Activated naive CD8-positive, alpha-beta T cell treated with anti-CD3 and anti-CD28 coated beads, Interleukin-2, amount 50 U/mL, for 16 hours (primary cell): ENCODE measurements at places on chromosomes 7 and 10.

- no peak for DNase-seq
These were observed 3.6 kb downstream of the ADCK2 start for GRCh38 chr7:140676306-140676705.

DNA sequence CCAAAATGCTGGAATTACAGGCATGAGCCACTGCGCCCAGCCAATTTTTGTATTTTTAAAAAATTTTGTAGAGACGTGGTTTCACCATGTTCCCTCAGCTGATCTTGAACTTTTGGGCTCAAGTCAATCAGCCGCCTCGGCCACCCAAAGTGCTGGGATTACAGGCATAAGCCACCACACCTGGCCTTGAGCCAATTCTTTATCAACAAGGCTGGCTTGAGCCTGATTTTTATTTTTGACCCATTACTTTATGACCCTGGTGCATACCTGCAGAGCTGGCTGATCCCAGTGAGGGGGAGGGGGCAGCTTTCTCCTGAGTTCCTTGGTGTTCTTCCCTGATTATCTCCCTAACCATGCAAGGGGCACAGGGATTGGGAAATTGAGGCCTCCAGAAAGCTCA lies 15.8 kb upstream of the CPA1 start:
- DNase-seq, result no peak

GRCh38 chr10:84587789-84588188 lies 259.4 kb downstream of the CCSER2 start:
- DNase-seq, result no peak

GRCh38 chr7:18511351-18512140 lies 16.0 kb downstream of the HDAC9 start:
- no peak for DNase-seq

DNA sequence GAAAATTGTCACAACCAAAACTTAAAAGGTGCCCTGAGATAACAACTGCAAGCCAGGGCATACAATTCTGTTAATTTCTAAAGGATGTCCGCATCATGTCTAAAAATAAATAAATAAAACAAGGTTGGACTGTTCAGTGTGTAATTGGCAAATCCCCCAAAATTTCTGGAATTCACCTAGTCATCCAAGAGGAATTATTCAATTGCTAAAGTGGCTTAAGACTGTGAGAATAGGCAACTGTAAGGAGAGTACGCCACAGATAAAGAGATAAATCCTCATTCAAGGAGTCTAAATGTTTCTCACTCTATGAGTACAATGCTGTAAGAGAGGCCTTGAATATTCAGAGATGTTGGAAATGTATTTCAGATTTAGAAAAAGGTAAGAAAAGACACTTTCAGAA lies 37.2 kb downstream of the PIK3AP1 start:
- no peak for DNase-seq

GRCh38 chr7:38781991-38782390 lies 127.0 kb downstream of the VPS41 start:
- no peak for DNase-seq

DNA sequence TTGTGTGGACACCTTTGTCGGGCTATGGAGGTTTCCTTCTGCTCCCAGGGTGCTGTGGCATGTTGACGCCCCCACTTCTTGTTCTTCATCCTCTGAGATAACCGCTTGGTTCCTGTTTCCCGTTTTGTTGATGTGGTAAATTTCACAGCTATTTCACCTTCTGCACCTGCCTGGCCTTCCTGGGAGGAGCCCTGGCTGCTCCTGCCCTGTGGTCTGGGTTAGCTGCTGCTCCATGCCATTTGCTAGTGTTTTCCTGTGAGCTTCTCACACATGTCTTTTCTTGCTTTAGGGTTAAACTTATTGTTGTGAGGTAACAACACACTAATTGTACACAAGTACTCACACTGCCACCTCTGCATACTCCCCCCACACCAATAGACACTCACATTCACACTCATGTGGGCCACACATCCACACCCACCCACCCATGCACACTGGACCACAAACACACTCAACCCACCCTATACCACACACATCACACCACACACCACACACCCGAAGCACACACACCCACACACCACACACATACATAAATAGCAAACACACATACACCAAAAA lies 46.5 kb upstream of the MSMB start:
- no peak for DNase-seq

GRCh38 chr7:50598460-50599343 lies 33.5 kb upstream of the DDC start:
- DNase-seq, result no peak

DNA sequence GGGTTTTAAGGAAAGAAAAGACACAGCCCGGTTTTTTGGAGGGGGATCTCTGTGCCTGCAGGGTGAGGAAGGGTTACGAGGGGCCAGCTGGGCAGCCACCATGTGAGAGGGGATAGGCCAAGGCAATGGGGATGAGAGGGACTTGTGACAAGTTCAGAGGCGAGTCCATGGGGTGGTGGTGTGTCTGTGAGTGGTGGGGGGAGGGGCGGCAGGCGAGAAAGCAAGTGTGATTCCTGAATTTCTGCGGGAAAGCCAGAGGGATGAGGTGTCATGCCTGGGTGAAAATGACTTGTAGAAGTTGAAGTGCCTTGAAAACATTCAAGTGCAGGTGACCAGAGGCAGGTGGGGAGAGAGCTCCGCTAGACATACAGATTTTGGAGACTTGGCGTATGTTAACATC lies 61.0 kb upstream of the RNF32 start:
- DNase-seq, result no peak

GRCh38 chr7:144513334-144513733 lies 109.8 kb upstream of the NOBOX start:
- no peak for DNase-seq

GRCh38 chr7:33444511-33444910 lies 315.1 kb downstream of the BBS9 start:
- DNase-seq, result no peak

GRCh38 chr7:92276460-92276864 lies 30.7 kb downstream of the ANKIB1 start:
- DNase-seq, result no peak

- DNase-seq, result no peak
These were observed 12.2 kb upstream of the SLC35B4 start for GRCh38 chr7:134328900-134329299.

DNA sequence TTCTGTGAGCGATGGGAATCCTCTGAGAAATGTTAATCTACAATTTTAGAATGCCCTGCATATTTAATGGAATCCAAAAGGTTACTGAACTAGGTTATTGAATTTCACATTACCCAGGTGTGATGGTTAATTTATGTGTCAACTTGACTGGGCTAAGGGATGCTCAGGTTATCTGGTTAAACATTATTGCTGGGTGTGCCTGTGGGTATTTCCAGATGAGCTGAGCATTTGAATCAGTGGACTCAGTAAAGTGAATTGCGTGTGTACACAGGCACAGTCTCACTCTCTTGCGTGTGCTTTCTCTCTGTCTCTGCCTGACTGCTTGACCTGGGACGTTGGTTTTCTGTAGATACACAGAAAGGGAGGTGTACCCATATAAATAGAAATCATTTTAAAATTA lies 21.7 kb downstream of the RNF32 start:
- DNase-seq, result no peak

- no peak for DNase-seq
These were observed 121.6 kb downstream of the CDK6 start for GRCh38 chr7:92714767-92715166.

DNA sequence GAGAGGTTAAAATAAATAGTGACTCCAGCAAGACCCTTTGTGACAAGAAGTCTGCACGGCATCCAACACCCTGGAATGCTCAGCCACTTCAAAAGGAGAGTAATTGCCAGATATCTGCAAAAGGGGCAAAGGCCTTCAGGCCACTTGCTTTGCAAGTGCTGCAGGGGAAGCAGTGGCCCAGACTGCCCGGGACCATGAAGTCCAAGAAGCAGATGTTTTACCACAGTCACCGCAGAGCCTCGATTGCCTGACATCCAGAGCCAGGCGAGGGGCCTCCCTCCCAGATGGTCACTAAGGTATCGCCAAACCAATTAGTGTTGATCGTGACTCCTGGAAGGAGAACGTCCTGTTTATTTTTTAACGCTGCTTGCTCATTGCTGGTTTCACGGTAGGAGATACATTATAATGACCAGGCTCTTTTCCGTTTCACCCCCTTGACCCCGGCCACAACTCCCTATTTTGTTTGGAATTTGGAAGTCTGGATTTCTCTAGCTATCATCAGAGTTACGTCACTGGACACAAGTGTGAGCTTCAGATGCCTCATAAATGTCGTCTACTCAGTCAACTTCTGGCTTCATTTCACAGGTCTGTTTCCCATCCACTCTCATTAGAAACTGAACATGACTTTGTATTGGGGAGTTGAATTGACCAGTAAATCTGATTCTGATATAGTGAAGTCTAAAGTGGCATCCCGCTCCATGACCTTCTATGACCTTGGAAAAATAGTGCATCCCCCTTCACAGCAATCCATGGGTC lies 276.2 kb downstream of the WDR11 start:
- DNase-seq, result no peak

GRCh38 chr7:94970085-94970576 lies 62.7 kb downstream of the PPP1R9A start:
- DNase-seq, result no peak

GRCh38 chr10:113169853-113170460 lies 219.9 kb downstream of the TCF7L2 start:
- no peak for DNase-seq

DNA sequence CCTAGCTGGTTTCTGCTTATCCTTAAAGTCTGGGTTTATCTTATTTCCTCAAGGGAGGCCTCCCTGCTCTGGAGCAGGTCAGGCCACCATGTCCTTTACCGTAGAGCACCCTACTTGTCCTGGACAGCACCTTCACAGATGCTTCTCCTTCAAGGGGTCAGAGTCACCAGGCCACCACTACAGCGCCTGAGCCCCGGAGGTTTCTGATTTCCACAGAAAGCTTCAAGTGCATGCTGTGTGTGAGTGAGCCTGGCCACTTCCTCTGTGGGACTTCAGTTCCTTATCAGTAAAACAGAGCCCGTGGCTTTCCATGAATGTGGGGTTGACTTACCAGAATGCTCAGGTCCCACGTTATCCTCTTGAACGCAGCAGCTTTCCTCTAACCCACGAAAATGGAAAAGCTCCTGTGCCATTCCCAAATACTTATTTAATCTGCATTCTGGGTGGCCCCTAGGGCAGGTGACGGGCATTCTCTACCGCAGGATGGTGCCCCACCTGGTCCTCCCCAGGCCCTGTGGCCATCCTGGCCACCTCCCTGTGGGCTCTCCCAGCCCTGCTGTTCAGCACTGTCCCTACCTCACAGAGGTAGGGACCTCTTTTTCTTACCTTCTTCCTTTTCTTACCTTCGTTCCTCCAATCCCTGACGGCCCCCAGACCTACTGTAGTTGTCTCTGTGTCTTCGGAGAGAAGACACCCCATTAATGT lies 1.4 kb upstream of the DOCK1 start:
- no peak for DNase-seq

DNA sequence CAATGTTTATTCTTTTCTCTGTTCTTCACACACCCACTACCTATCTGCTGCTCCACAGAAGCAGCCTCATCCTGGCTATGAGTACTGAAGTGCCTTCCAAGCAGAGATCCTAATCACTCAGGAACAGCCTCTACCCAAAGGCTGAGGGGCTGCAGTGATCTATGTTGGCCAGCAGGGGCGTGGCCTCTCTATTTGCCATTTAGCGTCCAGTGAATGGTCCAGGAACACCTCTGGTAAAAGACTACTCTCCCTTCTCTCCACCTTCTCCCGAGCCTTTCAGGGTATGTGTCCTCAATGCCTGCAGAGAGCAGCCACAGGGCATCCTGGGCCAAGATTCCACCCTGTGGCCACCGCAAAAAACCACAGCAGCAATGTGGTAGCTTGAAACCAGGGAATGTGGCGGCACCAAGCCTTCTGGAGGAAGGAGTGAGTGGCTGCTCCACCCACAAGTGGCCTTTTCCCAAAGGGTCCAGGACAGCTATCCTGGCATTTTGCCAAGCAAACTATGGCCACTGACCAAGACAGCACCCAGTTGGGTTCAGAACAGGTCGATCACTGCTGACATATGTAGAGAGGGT lies 70.9 kb downstream of the SYPL1 start:
- DNase-seq, result no peak

DNA sequence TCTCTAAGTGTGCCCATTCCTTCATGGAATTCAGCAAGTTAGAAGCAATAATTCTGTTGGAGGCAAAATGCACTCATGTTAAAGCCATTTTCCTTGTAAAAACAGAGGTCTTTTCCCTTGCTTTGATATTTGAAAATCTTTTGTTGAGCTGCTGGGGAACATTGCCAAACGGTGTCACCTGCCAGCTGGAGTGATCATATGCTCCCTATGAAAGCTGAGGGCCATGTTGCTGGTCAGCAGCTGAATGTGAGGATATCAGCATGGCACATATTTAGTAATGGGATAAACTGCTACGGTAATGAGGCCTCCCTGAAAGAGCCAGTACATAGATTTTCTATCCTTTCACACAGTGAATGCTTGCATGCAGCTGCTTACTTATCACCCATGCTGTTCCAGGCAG lies 224.3 kb downstream of the THSD7A start:
- no peak for DNase-seq

DNA sequence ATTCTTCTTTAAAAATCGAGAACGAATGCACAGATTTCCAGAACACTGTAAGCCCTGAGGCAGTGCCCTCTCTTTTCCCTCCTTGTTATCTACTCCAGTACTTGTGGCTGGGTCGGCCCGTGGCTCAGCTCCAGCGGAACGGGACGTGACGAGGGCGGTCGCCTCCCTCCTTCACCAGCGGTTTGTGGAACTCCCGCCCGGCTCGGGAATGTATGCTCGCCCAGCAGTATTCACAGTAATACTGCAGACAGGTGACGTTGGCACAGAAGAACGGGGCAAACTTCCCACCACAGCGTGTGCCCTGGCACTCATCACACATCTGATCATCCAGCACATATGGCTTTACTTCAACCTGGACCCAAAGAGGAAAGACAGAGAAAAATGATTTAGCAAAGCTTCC lies 128.5 kb downstream of the BTAF1 start:
- DNase-seq, result no peak

GRCh38 chr10:108653531-108653930 lies 1269.8 kb downstream of the XPNPEP1 start:
- no peak for DNase-seq

DNA sequence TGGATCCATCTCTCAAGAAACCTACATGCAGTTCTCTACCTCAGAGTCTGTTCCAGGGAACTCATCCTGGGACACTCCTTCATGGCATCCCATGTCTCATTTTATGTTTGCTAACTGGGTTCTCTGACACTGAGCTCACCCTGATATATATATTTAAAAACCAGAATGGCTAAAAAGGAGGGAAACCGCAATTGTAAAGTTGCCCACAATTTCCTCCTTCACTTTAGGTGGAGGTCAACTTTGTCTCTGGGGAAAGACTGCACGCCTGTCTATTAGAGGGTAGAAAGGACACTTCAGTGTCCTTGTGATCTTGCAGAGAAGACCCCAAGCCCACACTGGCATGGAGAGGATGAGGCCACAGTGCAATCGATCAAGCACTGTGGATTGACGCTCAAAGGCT lies 131.7 kb downstream of the TEX36 start:
- DNase-seq, result no peak

- DNase-seq, result peak; percentile 19
These were observed 33.8 kb upstream of the RBM20 start for GRCh38 chr10:110610308-110610774.

- DNase-seq, result no peak
These were observed 384.4 kb downstream of the TCERG1L start for GRCh38 chr10:130927157-130927556.

GRCh38 chr7:124992851-124993562 lies 63.4 kb upstream of the POT1 start:
- no peak for DNase-seq
